ENCODE measurements at places on chromosomes 3 and 15.

DNA sequence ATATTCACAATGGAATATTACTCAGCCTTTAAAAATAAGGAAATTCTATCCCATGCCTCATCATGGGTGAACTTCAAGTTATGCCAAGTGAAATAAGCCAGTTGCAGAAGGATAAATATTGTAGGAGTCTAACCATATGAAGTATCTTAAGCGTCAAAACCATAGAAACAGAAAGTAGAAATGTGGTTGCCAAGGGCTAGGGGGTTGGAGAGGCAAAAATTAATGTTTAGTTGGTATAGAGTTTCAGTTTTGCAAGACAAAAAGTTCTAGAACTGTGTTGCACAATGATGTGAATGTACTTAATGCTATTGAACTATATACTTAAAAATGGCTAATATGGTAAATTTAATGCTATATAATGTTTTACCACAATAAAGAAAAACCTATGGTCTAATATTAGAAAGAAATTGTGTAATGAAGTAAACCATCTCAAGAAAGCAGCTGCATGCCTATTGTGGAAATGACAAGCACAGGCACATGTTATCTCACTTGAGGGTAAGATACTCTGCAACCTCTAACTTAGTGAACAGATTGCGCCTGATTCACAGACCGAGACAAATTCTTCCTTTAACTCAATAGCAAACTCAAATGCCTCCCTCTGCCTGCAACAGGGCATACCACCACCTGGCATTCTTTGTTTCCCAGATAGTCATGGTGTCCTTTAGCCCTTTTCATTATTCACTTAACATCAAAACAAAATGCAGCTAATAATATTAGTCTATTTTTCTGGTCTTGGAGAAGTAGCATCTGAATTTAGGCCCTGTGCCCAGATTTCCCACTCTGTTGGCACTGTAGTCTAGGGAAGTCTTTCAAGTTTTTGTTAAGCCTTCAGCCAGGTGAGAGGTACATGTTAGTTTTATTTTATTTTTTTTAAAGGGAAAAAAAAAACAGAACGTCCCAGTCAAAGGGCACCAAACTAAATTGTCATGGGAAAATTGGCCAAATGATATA is 80.2 kb upstream of the ACP3 start:
- no peaks in the 10 kb centered on the region for H3K36me3 ChIP-seq
- H3K27me3 ChIP-seq, result no peaks in the 10 kb centered on the region
- H3K4me3 ChIP-seq, result no peak overlapping the region
- no peak for DNase-seq
- H3K4me1 ChIP-seq, result no peaks in the 10 kb centered on the region

DNA sequence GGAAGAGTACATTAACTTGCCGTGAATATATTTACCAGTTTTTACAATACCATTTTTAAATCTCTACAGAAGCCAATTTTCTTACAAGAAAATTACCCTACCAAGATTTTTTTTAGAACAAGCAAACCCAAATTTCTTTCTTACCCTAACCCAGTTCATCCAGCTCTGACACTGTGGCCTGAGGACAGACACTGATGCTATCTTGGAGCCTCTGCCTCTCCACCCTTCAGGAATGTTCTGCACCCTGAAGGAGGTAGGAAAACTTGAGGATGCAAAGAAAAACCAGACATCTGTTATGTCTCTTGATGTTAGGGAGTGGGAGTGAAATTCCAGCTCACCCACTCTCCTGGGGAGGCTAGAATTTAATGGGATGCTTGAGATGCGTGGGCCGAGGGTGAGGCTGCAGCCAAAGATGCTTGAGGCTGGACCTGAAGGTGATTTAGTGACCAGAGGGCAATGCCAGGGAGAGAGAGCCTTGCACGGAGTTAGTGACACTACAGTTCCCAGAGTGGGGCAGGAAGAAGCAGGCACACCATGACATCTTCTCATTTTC is 69.9 kb downstream of the LIPC start:
- H3K27me3 ChIP-seq, result no peaks in the 10 kb centered on the region
- H3K4me1 ChIP-seq, result peaks cover 31% of the 10 kb centered on the region

DNA sequence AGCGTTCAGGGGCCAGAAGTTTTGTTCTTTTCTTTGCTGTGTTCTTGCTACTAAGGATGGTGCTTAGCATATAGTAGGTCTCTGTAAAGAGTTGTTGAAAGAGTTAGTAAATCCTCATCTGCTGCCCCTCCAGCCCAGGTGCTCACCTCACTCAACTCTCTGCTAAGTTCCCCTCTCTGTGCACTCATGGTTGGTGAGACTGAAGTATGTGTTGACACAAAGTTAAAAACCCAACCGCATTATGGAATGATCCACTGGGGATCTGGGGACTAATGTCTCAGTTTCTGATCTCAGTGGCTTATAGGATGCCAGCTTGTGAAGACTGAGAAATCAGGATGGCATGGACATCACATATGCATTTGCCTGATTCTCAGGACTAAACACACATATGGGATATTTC is 13.8 kb downstream of the RYR3 start:
- H3K27me3 ChIP-seq, result no peaks in the 10 kb centered on the region
- H3K36me3 ChIP-seq, result no peaks in the 10 kb centered on the region
- no peak for DNase-seq
- no peaks in the 10 kb centered on the region for H3K4me1 ChIP-seq
- no peak overlapping the region for H3K27ac ChIP-seq

DNA sequence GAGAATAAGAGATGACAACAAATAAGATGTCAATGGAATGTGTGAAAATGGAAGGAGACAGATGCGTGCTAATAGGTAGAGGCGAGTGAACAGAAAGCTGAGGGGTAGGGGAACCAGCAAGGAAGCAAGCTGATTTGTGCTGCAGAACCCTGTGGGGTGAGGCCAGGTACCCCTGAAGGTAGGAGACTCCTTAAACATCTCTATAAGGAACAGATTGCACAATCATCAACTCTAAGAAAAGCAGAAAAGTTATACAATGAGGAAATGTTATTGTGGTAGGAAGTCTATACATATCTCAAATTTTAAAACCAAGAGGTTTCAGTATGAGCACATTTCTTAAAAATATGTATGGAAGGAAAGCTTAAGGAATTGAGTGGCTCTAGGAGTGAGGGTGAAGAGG is 315.0 kb upstream of the TPM1 start:
- no peaks in the 10 kb centered on the region for H3K36me3 ChIP-seq
- no peaks in the 10 kb centered on the region for H3K4me1 ChIP-seq
- H3K27ac ChIP-seq, result no peak overlapping the region
- H3K4me3 ChIP-seq, result no peak overlapping the region
- no peaks in the 10 kb centered on the region for H3K27me3 ChIP-seq
- DNase-seq, result no peak

GRCh38 chr3:197791113-197791891 is at the start of gene LRCH3:
Gene LRCH3 (plus strand): TSS chr3:197791254. CDS start chr3:197791279, 25 bp downstream.
- H3K27me3 ChIP-seq, result no peaks in the 10 kb centered on the region
- DNase-seq, result no peak
- peaks cover 33% of the 10 kb centered on the region for H3K4me1 ChIP-seq
- peak within 1 kb of the TSS; percentile 71 for H3K4me3 ChIP-seq
- peak within 1 kb of the TSS; percentile 98 for H3K27ac ChIP-seq

DNA sequence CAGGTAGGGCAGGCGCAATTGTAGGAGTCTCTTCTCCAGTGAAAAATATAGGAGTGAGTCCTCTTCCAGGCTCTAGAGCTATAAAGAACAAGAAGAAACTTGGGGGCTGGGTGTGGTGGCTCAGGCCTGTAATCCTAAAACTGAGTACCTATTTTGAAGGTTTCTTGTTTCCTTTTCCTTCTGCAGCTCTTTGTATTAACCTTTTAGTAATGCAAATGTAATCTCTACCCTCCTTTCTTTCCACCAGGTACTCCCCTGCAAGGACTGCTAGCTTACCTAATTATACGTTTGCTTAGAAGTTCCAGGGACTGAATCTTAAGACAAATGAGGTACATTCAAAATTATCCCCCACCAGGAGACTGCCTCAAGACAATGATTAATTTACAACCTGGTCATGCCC is 75.9 kb downstream of the CD47 start:
- no peak for DNase-seq
- H3K27ac ChIP-seq, result no peak overlapping the region
- no peak overlapping the region for H3K4me3 ChIP-seq
- no peaks in the 10 kb centered on the region for H3K27me3 ChIP-seq

DNA sequence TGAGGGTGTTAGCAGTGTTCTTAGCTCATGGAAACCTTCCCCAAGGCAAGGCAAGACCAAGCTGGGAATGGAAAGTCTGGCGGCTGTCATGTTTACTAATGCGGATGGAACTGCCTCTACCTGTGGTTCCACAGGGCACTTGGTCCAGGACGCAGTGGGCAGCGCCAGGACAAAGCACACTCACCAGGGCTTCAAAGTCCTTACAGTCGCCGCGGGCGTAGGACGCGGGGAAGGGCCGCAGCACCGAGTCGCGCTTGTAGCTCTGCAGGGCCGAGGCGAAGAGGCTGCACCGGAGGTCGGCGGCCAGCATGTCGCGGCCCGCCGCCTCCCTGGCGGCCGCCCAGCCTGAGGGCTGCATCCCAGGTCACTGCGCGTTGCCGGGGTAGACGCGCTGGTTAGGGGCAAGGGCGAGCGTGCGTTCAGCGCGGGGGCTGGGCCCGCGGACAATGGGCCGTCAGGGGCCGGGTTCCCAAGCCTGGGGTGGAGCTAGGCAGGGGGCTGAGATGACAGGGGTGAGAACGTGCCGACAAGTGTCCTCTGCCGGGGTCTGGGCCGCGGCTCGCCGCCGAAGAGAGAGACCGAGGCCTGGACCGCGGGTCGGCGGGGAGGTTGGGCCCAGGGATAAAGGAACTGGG is 497 bp downstream of the PARP16 start:
- peak overlapping the region; percentile 88 for H3K27ac ChIP-seq
- H3K36me3 ChIP-seq, result no peaks in the 10 kb centered on the region
- no peaks in the 10 kb centered on the region for H3K27me3 ChIP-seq

DNA sequence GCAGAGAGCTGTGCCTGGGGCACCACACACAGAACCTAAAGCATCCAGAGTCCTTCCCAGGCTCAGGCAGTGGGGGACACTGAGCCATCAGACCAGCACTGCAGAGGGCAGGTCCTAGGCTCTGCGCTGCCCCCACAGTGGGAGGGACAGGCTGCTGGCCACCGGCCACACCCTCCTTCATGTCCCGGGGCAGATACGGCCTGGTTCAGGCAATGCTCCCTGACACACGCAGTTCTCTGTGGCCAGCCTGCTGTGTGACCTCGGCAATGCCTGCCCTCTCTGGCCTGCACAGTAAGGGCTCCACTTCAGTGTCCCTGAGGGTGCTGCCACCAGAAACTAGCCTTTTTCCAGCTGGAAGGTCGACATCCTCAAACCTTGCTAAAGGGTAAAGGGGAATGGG is 12.4 kb downstream of the LINGO1 start:
- no peaks in the 10 kb centered on the region for H3K27me3 ChIP-seq
- no peak for DNase-seq
- no peaks in the 10 kb centered on the region for H3K36me3 ChIP-seq
- H3K4me1 ChIP-seq, result no peaks in the 10 kb centered on the region

GRCh38 chr3:155891321-155891720 is 20.9 kb downstream of the GMPS start:
- no peak overlapping the region for H3K4me3 ChIP-seq
- no peaks in the 10 kb centered on the region for H3K27me3 ChIP-seq
- H3K4me1 ChIP-seq, result peaks cover 26% of the 10 kb centered on the region
- H3K36me3 ChIP-seq, result peaks cover 22% of the 10 kb centered on the region
- no peak overlapping the region for H3K27ac ChIP-seq

DNA sequence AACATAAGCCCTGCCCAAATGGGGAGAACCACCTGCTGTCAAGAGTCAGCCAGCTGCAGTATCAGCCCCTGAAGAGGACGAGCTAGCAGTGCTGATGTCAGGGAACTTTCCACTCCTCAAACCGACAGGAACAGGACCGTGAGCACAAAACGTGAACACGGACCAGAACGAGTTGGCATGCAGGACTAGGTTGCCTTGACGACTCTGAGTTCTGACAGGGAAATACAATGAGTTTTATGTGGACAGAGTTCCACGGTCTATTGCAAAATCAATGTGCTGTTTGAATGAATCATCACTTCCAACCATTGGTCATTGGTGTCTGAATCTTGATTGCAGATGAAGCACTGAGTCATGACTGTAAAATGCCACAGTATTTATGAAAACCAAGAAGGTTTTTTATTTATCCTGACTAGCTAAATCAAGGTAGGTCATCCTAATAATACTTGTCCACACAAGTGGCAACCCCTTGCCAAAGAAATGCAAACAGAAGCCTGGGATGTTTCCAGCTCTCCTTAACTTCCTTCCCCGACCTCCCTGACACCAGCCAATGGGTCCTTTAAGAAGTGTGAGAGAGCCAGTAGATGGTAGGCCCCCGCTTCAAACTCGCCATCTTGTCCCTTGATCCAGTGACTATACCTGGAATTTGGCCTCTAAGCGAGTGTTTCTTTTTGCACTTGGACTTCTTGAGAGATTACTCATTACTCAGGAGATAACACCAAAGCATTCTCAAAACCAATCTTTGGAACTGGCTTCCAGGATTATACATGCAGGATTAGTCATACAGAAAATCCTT is 119.6 kb downstream of the ASB7 start:
- DNase-seq, result peak; percentile 93
- H3K27ac ChIP-seq, result peak overlapping the region; percentile 85
- no peak overlapping the region for H3K4me3 ChIP-seq
- H3K27me3 ChIP-seq, result no peaks in the 10 kb centered on the region
- H3K4me1 ChIP-seq, result peaks cover 50% of the 10 kb centered on the region

- no peak overlapping the region for H3K4me3 ChIP-seq
- H3K4me1 ChIP-seq, result peaks cover 9% of the 10 kb centered on the region
- H3K36me3 ChIP-seq, result no peaks in the 10 kb centered on the region
- no peaks in the 10 kb centered on the region for H3K27me3 ChIP-seq
Observed at GRCh38 chr3:71360764-71361163, 222.8 kb downstream of the FOXP1 start.

DNA sequence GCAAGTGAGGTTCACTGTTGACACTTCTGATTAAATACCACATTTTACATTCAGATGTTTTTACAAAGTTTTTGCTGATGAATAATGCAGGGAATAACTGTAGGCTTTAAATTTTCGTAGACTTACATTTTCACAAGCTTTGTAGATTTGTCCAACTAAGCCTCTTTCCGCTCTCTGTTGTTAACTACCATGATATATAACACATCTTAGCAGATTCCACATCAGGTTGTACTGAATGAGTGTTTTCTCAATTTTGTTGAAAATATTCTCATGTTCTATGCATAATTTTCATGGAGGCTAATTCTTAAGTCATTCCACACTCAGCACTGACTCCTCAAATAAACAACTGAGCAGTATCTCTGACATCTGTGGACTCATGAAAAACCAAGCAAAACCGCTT is 168.3 kb downstream of the RSRC1 start:
- H3K4me3 ChIP-seq, result no peak overlapping the region
- H3K36me3 ChIP-seq, result no peaks in the 10 kb centered on the region
- no peak overlapping the region for H3K27ac ChIP-seq

DNA sequence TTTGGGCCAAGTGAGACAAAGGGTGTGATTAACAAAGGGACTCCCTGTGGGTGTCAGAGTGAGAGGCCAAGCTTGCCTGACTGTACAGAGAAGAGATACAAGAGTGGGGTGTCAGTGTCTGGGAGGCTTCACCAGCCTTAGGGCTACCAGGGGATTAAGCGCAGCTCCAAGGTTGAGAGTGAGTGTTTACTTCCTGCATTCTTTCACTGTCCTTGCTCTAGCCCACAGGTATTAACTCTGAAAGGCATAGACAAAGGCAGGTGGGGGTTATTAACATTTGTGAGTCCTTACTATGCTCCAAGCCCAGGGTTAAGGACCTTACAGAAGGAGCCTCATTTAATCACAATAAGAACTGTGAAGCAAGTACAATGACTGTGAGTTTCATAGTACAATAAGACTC is 107.6 kb downstream of the IL20RB start:
- no peak overlapping the region for H3K4me3 ChIP-seq
- H3K27ac ChIP-seq, result no peak overlapping the region
- no peak for DNase-seq
- no peaks in the 10 kb centered on the region for H3K4me1 ChIP-seq
